ENCODE measurements at places on chromosomes 12 and 14.

GRCh38 chr12:51897181-51897580 is 9.3 kb downstream of the ANKRD33 start:
- no peak for DNase-seq

DNA sequence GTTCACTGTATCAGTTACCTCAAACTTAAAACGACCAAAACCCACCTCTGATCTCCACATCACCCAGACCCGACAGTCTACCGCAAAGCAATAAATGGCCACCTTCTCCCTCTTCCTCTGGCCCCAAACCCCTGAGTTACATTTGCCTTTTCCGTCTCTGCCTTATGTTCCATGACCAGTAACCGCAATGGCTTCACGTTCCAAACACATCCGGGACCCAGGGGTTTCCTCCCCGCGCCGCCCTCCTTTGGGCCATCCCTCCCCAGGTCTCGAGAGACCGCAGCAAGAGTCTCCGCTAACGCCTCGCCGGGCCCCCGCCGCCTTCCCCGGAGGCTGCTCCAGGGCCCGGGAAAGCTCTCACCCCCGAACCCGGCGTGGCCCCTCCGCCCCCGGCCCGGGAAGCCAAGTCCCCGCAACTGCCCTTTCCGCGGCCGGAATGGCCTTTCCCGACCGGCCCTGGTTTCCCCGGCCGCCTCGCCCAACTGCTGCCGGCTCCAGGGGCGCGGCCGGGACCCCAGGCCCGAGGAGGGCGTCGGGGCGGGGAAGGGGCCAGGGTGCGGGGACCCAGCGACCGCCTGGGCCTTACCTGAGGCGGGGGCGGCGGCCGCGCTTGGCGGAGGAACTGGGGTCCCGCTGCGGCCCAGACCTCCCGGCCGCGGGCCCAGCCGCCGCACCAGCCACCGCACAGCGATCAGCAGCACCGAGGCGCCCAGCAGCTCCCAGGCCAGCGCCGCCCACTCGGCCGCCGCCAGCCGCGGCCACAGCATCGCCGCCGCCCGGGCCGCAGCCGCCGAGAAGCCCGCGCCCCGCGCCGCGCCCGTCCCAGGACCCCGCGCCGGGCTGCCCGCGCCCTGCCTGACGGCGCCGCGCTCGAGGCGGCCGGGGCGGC is at the start of gene ANKLE2:
Gene ANKLE2 (minus strand): TSS at position 801 of the 889 bp plus-strand sequence. CDS start 34 bp downstream, at position 767.
- no peak for DNase-seq

DNA sequence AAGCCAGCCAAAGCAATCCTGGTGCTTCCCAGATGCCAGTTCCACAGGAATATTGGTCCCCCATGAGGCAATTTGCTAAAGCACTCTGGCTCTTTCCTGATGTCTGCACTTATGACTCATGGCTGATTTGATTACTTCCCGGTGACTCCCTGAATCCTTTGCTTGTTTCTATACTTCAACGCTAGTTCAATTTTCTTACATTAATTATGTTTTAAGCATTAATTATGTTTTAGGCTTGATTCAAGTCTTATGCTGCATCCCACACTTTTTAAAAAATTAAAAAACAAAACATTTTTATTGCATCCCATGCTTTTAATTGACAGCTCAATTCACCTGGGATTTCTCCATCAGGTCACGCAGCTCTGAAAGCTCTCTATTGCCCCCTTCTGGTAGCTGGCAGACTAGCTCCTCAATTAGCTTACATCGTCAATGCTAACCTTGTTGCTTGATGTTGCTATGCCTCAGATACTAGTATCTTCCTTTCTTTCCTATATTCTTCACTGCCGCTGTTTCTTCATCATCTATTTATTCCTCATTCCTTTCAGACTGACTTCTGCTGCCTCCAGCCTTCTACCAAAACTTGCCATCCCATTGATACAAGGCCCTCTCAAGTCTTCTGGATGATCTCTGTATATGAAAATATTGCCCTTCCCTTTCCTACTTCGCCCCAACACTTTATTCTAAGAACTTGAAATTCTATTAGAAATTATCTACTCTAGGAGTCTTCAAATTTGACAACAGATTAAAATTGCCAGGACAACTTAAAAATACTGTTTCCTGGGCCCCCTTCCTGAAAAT is 32.0 kb downstream of the TSHR start:
- DNase-seq, result peak; percentile 2

GRCh38 chr12:23895792-23896218 is 53.7 kb downstream of the SOX5 start:
- no peak for DNase-seq

- DNase-seq, result no peak
Measured at GRCh38 chr14:22505697-22506377, 83.2 kb downstream of the DAD1 start.

- DNase-seq, result peak; percentile 40
Measured at GRCh38 chr12:122356192-122356635, 66.3 kb downstream of the CLIP1 start.

DNA sequence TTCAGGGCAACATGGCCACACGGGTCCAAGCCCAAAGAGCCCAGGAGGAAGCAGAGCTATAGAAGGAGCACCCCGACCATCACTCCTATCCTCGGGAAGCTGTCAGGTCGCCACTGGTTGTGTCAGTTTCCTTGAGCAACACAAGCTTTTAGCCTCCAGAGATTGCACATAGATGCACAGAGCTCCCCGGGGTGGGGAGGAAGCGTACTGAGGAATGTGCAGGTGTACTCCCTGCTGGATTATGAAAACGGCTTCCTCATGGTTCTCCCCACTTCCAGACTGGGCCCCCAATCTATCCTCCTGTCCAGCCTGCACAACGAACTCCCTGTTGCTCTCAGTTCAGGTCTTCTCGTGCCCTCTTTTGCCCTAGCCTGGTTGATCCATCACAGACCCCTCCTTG is 30.3 kb upstream of the IRF2BPL start:
- DNase-seq, result no peak

DNA sequence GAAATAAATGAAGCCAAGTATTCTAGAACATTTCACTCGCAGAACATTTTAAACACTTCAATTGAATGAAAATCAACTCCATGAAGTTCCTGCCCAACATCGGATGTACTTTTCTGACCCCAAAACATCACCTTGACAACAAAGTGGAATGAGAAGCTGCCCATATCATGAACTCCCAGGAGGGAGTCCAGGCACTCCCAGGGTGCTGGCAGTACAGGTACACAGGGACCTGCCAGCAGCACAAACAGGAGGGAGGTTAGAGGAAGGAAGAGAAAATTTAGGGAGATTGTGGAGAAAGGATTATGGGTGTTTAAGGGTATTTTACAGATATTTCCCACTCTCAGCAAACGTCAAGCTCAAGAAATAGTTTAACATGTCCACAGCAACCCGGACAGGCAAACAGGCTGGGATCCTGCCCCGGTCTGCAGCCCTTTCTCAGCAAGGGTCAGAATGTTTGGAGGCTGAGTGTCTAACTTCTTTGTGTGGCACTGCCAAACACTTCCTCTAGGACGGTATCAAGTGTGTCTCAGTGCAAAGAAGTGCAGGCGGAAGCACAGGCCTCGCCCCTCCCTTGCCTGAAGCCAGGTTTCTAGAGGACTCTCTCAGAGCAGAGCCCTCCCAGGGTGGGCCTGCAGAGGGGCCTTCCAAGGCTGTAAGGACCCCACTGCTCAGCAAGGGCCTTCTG is 72.2 kb downstream of the SETD3 start:
- no peak for DNase-seq

GRCh38 chr14:97178781-97179180 is 381.6 kb downstream of the VRK1 start:
- DNase-seq, result no peak

DNA sequence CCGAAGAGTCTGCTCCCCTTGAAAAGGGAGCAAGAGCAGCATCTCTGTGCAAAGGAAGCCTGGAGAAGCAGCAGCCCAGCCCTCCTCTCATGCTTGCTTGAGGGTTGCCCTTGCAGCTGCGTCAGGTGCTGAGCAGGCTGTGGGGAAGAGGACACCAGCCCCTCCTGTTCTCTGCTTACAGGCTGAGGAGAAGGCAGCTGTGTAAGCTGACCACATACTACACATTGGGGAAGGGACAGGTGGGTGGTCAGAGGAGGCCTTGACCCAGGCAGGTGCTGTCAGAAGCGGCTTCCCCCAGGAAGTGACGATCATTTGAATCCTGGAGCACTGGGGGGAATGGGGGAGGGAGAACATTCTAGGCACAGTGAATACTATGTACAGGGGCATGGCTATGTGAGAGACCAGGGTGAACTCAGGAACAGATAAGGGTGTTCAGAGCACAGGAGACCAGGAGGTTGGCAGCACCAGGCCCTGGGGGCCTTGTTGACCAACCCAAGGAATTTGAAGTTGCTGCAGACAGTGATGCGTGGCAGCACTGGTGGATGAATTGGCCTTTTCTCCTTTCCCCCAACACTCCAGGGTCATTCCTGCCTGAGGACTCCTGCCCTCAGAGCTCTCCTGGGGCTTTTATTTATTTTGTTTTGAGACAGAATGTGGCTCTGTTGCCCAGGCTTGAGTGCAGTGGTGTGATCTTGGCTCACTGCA is 2.7 kb upstream of the KLC1 start:
- DNase-seq, result no peak

DNA sequence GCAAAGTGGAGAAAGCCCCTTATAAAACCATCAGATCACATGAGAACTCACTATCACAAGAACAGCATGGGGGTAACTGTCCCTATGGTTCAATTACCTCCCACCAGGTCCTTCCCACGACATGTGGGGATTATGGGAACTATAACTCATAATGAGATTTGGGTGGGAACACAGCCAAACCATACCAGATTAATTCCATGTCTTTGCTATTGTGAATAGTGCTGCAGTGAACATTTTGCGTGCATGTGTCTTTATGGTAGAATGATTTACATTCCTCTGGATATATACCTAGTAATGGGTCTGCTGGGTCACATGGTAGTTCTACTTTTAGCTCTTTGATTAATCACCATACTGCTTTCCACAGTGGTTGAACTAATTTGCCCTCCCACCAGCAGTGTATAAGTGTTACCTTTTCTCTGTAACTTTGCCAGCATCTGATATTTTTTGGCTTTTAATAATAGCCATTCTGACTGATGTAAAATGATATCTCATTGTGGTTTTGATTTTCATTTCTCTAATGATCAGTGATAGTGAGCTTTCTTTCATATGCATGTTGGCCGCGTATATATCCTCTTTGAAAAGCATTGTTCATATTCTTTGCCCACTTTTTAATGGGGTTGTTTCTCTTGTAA is 29.7 kb upstream of the SAV1 start:
- DNase-seq, result no peak

- DNase-seq, result no peak
Measured at GRCh38 chr14:38758661-38759060, 344.4 kb downstream of the SEC23A start.

GRCh38 chr14:41604721-41605531 is 1.8 kb upstream of the LRFN5 start:
- no peak for DNase-seq

DNA sequence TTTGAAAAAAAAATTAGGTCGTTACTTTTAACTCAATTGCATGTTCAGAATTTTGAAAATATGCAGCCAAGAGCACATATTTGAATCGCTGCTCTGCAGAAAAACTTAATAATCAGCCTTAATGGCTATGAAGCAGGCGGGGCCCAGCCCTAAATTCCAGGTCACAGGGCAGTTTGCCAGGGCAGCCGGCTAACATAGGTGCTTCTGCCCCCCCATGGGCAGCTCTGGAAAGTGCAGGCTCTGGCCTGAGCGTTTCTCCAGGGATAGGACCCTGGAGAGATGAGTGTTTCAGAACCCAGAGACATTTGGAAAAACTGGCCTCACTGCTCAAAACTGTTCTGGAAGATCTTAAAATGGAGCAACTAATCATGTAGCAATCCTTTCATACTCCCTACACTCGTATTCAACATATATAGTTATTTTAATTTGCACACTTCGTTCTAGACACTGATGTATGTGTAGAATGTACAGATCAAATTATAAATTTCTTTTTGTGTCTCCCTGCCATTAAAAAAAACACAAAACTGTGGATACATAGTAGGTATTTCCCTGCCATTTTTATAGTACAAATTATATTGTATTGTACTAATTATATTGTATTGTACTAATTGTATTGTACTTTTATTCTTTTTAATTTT is 26.0 kb upstream of the PTGR2 start:
- DNase-seq, result peak; percentile 35

GRCh38 chr12:47874316-47874715 is 30.5 kb downstream of the VDR start:
- no peak for DNase-seq

DNA sequence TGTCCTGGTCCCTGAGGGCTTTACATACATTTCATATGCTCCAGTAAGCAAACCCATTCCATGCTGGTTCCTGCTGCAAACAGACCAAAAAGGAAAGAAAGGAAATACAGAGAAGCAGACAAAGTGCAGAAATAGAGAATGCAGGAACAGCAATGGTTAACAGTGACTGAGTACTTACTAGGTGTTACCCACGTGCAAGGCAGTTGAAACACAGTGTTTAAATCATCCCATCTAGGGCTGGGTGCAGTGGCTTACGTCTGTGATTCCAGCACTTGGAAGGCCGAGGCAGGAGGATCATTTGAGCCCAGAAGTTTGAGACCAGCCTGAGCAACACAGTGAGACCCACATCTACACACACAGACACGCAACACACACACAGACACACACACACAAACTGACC is 21.2 kb upstream of the NINJ2 start:
- DNase-seq, result no peak

DNA sequence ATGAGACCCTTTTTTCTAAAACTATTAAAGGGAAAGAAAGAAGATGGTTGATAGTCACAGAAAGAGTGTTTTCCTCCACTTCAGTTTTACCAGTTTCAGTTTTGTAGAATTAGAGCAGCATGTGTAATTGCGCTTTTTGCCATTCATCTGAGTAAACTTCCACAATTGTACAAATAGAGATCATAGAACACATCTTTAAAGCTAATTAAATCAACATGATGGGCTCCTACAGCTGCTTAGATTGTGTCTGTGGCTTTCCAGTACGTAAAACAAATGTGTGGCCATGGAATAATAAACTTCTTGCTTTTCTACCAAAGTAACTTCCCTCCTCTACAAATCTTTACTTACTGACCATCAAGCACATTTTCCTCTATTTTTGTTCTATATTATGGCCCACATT is 84.2 kb upstream of the LRIG3 start:
- DNase-seq, result no peak

DNA sequence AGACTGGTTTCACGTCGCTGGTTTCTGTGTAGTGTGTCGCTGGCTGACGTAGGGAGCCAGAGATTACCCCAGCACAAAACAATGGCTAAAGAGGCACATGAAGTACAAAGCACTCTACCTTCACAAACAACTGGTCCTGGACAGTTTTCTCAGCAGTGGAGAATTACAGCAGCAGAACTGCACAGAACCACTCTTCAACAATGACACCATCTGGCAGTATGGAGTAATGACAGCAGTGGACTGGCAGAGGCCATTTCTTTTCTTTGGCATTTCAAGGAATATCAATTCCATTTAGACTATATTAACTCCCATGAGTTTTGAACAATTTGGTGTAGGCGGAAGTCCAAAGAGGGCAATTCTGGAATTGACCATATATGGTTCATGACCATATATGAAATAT is 1074.1 kb downstream of the AACS start:
- DNase-seq, result no peak

DNA sequence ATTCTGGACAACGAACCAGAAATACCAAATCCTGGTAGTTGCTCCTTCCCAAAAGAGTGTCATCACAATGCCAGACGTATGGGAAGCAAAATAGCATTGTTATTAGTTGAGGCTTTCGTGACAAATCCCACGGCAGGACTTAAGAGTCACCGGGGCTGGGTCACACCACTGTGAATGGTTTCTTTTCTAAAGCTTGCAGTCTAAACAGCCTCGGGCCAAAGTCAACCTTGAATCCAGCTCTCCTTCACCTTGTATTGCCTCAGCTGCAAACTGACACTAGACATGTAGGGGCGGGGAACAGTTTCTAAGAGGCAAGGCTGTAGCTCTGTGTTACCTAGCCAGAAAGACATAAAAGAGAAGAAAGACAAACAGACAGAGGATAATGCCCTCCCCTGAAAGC is 734.8 kb downstream of the MED13L start:
- DNase-seq, result no peak

All from activated naive CD4-positive, alpha-beta T cell (primary cell).